Gastrocnemius medialis (tissue), 4 donors: ENCODE measurements at places on chromosomes 7 and 10. TPM values are rescaled to one million over a fixed set of nuclear protein-coding genes. Genes with fewer than 3 reads are reported as not detected.

DNA sequence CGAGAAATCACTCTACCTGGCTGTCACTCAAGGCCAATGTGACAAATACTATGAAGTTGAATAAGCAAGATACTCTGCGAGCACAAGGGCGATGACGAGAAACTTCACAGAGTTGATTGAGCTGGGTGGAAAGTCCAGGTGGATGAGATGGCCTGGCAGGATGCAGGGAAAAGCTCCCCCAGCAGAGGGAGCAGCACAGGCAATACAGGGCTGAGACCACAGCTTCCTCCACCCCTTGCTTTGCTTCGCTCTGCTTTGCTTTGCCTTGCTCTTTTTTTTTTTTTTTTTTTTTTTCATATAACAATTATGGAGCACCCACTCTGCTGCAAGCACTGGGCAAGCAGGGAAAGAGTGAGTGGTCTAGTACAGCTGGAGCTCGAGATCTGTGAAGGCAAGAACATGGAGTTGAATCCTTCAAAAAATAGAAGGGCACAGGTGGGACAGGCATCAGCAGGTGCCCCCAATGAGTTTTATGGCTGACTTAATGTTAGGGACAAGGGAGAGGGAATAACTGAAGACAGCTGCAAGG lies 88.3 kb downstream of the CABCOCO1 start:
- DNase-seq: peak; percentile 16
- H3K27ac ChIP-seq: no peak overlapping the region

GRCh38 chr7:54877683-54878082 lies 118.7 kb upstream of the SEC61G start:
- H3K36me3 ChIP-seq: no peaks in the 10 kb centered on the region
- no peak overlapping the region for H3K27ac ChIP-seq
- no peaks in the 10 kb centered on the region for H3K27me3 ChIP-seq
- DNase-seq: no peak
- H3K4me3 ChIP-seq: no peak overlapping the region
- H3K4me1 ChIP-seq: no peaks in the 10 kb centered on the region

DNA sequence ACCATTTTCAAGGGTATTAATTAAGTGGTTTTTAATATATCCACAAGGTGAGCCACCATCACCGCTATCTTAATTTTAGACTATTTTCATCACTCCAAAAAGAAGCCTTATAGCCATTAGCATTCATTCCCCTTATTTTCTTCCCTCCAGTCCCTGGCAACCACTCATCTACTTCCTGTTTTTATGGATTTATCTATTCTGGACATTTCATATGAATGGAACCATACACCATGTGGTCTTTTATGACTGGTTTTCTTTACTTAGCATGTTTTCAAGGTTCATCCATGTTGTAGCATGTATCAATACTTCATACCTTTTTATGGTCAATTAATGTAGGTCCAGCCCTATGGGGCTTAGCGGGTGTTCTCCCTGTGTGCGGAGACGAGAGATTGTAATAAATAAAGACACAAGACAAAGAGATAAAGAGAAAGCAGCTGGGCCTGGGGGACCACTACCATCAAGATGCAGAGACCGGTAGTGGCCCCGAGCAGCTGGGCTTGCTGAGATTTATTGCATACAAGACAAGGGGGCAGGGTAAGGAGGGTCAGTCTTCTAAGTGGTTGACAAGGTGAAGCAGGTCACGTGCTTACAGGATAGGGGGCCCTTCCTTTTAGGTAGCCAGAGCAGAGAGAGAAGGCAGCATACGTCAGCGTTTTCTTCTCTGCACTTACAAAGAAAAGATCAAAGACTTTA lies 14.6 kb downstream of the WBP1L start:
- no peak overlapping the region for H3K4me3 ChIP-seq
- no peaks in the 10 kb centered on the region for H3K27me3 ChIP-seq
- peak overlapping the region; percentile 64 for H3K27ac ChIP-seq
- no peaks in the 10 kb centered on the region for H3K36me3 ChIP-seq
- peaks cover 16% of the 10 kb centered on the region for H3K4me1 ChIP-seq

DNA sequence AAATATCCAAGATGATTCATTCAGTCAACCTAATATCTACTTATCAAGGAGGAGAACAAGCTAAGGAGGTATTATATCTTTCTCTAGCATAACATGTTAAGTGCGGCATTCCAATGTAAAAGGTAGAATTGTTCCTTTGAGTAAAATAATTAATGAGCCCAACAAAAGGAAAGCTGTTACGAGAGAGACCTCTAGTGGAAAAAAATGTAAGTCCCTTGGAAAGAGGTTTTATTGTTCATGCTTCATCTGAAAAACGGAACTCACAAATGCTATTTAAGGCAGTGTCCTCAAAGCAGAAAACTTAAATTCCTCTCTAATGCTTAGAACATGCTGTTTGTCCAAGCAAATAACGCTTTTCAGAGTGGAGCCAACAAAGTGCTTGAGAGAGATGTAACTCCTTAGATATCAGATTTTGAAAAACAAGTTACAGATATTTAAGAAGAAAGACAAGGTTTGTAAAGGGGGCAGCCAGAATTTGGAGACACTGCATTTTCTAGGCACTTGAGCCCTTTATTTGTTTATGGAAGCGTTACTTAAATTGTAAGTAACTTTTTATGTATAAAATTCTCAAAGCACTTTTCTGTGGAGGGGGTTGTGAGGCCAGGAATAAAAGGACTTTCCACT lies 119.9 kb downstream of the TFEC start:
- H3K27ac ChIP-seq: no peak overlapping the region
- no peaks in the 10 kb centered on the region for H3K36me3 ChIP-seq
- DNase-seq: no peak
- H3K4me3 ChIP-seq: no peak overlapping the region
- no peaks in the 10 kb centered on the region for H3K27me3 ChIP-seq

GRCh38 chr10:64312876-64313275 lies 791.7 kb downstream of the REEP3 start:
- H3K36me3 ChIP-seq: no peaks in the 10 kb centered on the region
- H3K4me3 ChIP-seq: no peak overlapping the region
- H3K27ac ChIP-seq: no peak overlapping the region
- DNase-seq: no peak

DNA sequence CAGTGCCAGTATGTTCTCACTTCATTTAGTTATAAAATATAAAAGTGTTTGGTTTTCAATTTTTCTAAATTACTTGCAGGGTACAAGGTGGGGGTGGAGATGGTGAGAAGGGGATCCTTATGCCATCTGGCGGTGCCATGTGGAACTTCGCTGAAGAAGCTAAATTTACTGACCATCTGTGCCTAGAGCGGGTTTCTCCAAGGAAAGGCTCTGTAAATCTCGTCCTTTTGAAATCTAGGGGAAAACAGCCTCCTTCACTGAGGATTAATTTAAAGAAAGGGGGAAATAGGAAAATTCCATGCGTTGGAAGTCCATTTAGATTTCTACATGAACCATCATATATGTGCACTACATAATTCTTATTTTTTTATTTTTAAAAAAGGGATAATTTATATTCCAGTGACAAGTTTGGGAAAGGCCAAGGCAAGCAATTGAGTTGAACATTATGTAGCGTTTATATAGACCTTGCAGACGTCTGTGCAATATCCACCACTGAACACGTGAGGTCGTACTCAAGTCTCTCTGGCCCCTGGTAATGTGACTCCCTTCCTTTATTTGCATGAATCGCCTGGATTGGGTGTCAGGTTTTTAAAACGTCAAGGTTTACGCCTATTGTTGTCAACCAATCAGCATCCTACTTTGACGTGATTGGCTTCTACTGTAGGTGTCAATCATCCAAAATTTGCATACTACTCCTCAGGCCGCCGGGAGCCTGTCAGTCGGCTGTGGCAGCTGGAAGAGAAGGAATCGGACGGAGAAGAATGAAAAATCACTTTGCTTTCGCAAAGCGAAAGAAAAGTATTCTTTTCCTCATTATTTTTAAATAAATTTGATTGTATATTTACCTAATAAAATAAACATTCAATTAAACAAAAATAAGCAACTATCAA lies 297.1 kb upstream of the NFE2L3 start:
- peaks cover 9% of the 10 kb centered on the region for H3K27me3 ChIP-seq
- H3K36me3 ChIP-seq: no peaks in the 10 kb centered on the region
- peak overlapping the region; percentile 94 for H3K27ac ChIP-seq
- DNase-seq: peak; percentile 89
- peak overlapping the region; percentile 65 for H3K4me3 ChIP-seq

DNA sequence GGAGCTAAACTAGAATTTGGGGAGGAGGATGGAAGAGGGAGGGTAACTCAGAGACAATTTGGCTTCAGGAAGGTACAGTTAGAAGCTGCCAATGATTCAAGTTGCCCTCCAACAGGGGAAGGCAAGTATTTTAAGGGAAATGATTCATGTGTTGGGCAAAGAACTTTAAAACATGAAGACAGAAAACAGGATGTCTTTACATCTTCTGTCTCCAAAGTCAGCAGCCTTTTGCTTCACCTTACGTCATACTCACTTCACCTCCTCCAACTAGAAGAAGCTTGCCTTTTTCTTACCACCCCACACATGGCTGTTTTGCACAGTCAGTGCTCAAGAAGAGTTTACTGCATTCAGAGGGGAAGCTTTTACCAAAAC lies 36.1 kb downstream of the PPP1R3C start:
- peaks cover 66% of the 10 kb centered on the region for H3K4me1 ChIP-seq
- no peaks in the 10 kb centered on the region for H3K36me3 ChIP-seq
- DNase-seq: no peak
- no peaks in the 10 kb centered on the region for H3K27me3 ChIP-seq

- no peaks in the 10 kb centered on the region for H3K36me3 ChIP-seq
- H3K27ac ChIP-seq: peak overlapping the region; percentile 39
- peaks cover 69% of the 10 kb centered on the region for H3K4me1 ChIP-seq
- DNase-seq: peak; percentile 58
- no peak overlapping the region for H3K4me3 ChIP-seq
These were observed 20.0 kb downstream of the SH3PXD2A start for GRCh38 chr10:103835096-103836050.

GRCh38 chr7:28961972-28962371 lies 3.8 kb upstream of the TRIL start:
- no peaks in the 10 kb centered on the region for H3K36me3 ChIP-seq
- H3K4me3 ChIP-seq: no peak overlapping the region
- no peak for DNase-seq
- peaks cover 12% of the 10 kb centered on the region for H3K27me3 ChIP-seq
- no peak overlapping the region for H3K27ac ChIP-seq

DNA sequence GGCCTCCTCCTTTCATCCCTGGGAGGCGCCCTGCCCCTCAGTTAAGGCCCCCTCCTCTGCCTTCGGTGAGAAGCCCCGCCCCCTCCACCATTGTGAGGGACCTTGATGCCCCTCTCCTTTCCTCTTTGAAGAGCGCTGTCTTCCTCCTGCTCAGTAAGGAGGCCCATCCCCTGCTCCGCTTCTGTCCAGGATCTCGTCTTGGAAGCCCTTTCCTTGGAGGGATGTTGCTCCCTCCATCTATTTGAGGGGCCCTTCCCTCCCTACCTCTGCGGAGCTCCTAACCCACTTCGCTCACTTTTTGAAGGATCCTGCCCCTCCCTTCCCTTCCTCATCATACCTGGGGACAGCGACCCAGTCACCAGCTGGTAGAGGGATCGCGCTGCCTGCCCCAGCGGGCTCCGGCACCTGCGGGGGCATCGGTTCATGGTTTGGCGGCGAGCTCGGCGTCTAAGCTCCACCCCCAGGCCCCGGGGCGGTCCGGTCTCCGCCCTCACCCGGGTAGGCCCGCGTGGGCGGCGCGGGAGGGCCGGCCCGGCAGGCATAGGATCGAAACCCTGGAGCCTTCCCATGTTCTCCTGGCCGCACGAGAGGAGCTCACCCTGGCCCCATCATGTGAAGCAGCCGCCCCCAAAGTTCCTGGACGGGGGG lies 4.1 kb downstream of the KCNIP2 start:
- H3K4me3 ChIP-seq: peak overlapping the region; percentile 22
- DNase-seq: no peak
- no peaks in the 10 kb centered on the region for H3K27me3 ChIP-seq

GRCh38 chr7:156892081-156892800 lies 742 bp downstream of the LMBR1 start:
- peak overlapping the region; percentile 90 for H3K27ac ChIP-seq
- no peaks in the 10 kb centered on the region for H3K36me3 ChIP-seq
- peak overlapping the region; percentile 78 for H3K4me3 ChIP-seq
- H3K4me1 ChIP-seq: peaks cover 27% of the 10 kb centered on the region
- no peaks in the 10 kb centered on the region for H3K27me3 ChIP-seq

GRCh38 chr7:90853205-90853604 lies 257.1 kb downstream of the CDK14 start:
- no peak overlapping the region for H3K27ac ChIP-seq
- no peaks in the 10 kb centered on the region for H3K27me3 ChIP-seq
- DNase-seq: no peak
- no peaks in the 10 kb centered on the region for H3K36me3 ChIP-seq
- H3K4me3 ChIP-seq: no peak overlapping the region

DNA sequence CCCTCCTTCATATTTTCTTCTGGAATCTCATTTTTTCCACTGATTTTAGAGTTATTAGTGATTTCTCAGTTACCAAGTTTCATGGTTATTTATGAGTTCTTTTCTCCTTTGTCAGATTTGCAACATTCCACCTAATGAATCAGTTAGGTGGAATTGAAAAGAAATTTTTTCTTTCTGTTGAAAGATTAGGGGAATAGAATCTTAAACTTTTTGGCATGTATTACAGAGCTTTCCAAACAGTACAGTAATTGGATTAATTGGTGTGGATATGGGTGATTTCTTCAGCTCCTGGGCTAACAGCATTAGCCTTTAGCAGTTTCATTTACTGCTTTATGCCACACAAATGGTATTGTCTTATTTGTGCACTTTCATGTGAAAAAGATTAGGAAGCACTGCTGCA lies 17.0 kb downstream of the STAM start:
- no peak for DNase-seq
- peaks cover 31% of the 10 kb centered on the region for H3K4me1 ChIP-seq
- H3K4me3 ChIP-seq: no peak overlapping the region
- no peaks in the 10 kb centered on the region for H3K27me3 ChIP-seq
- H3K27ac ChIP-seq: no peak overlapping the region

DNA sequence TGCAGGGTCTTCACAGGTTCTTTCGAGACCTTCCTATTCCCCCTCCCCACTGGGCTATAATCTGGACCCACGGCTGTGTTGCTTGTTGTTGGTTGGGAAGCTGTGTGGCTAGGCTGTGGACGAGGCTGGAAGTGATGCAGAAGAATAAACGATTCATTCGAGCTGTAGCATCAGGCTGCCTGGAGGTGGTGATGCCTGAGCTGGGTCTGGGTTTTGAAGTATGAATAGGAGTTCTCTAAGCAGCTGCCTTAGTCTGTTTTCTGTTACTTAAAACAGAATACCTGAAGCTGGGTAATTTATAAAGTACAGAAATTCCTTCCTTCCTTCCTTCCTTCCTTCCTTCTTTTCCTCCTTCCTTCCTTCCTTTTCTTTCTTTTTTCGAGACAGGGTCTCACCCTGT lies 126.5 kb upstream of the ZEB1 start:
- no peak overlapping the region for H3K4me3 ChIP-seq
- H3K36me3 ChIP-seq: no peaks in the 10 kb centered on the region
- no peaks in the 10 kb centered on the region for H3K27me3 ChIP-seq
- DNase-seq: no peak
- no peak overlapping the region for H3K27ac ChIP-seq

GRCh38 chr7:79410345-79410744 lies 43.1 kb downstream of the MAGI2 start:
- no peaks in the 10 kb centered on the region for H3K4me1 ChIP-seq
- DNase-seq: no peak
- no peak overlapping the region for H3K27ac ChIP-seq
- H3K36me3 ChIP-seq: no peaks in the 10 kb centered on the region

CTAGE15 gene
- not detected for total RNA-seq

CFTR gene
- total RNA-seq: not detected

TMEM196 gene
- total RNA-seq: not detected

TAS2R41 gene
- not detected for total RNA-seq

DNA2 gene
- 2.1 TPM for total RNA-seq

C10orf143 gene
- 1.2 TPM for total RNA-seq

CPA2 gene
- not detected for total RNA-seq

RHEB gene
- 136 TPM for total RNA-seq

MEST gene
- total RNA-seq: 1.5 TPM

HECW1 gene
- total RNA-seq: 3.9 TPM

SPDYE2 gene
- total RNA-seq: not detected

CPN1 gene
- total RNA-seq: not detected

STRA8 gene
- total RNA-seq: not detected

FAM20C gene
- 20.6 TPM for total RNA-seq

ANKRD61 gene
- total RNA-seq: not detected
